ENCODE measurements at places on chromosomes 7 and 10.

- no peak for DNase-seq
These were observed 8.9 kb upstream of the C7orf33 start for GRCh38 chr7:148581624-148582023.

DNA sequence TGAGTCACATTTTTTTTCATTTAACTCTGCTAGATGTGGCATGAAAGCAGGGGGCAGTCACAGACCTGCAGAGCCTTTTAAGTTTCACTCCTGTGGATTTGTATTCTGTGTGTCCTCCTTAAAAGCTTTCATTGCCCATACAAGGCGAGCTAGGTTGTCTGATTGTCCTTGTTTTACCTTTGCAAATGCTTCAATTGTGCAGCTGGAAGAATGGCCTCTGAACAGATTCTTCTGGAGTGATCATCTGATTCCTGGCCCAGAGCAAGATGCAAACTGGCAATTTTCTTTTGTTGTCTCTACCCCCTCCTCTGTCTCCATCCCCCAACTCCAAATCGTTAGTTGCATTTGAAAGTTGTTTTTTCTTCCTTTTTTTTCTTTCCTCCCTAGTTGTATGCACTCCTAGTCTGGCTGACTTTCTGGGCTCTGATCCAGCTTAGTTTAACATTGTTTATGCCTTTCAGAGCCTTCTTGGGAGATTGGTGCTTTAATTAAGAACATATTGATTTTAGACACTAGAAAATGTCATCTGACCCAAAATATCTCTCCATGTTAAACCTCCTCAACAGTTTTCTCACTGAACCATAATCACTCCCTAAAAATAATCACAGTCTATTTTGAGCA is 150.2 kb downstream of the REEP3 start:
- no peak for DNase-seq

- peak; percentile 95 for DNase-seq
These were observed 104.7 kb upstream of the KLF14 start for GRCh38 chr7:130838738-130839137.

GRCh38 chr7:3922175-3922635 is 621.2 kb downstream of the SDK1 start:
- peak; percentile 70 for DNase-seq

- no peak for DNase-seq
These were observed 333.9 kb downstream of the ADRA2A start for GRCh38 chr10:111410740-111411139.

DNA sequence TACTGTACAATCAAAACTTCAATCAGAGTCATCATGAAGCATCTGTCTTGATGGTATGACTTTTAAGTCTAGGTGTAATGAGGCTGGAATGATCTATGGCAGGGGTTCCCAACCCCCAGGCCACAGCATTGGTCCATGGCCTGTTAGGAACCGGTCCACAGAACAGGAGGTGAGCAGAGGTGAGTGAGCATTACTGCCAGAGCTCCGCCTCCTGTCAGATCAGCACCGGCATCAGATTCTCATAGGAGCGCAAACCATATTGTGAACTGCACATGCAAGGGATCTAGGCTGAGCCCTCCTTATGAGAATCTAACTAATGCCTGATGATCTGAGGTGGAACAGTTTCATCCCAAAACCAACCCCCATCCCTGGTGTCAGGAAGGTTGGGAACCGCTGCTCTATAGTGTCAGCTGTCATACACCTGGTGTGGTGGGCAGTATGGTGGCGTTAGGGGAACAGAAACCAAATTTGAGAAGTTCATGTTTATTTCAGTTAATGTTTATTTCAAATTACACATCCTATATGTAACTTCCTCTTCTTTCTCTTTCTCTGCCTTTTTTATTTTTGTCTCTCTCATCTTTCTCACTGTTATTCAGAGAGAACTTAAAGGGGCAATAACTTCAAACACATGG is 432.6 kb downstream of the TNS3 start:
- no peak for DNase-seq

DNA sequence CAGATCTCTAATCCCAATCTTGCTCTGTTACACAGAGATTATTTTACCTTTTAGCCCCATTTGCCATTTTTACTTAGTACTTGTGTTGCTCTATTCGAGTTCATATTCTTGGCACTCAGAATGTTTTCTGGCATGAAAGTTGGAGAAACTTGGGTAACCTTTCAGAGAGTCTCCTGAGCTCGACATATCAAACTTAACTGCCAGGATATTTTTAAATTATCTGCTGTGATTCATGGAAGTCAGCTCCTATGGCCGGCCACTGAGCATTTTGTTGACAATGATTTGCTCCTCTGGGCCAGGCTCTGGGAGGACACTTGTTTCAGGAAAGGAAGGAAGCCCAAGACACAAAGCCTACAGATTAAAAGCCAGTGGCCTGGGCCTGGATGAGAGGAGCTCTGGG is 396.7 kb downstream of the TNS3 start:
- no peak for DNase-seq

DNA sequence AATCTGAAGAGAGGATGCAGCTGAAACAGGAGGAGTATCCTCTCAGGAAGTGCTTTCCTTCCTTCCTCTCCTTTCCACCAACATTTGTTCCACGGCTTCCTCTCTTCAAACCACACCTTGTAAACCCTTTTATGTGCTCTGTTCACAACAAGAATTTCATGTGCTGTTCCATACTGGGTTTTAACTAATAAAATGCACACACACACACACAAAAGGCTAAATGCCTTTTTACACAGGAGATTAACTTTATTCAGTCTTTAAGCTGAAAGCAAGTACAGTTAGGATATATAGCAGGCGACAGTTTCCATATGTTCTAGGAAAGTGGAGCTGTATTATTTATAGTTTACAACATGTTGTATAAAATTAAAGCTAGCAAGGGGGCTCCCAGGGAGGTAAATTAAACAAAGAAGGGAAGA is 106.7 kb downstream of the REEP3 start:
- DNase-seq: no peak

GRCh38 chr10:58087896-58088295 is 179.8 kb downstream of the IPMK start:
- peak; percentile 46 for DNase-seq

GRCh38 chr7:83520726-83521125 is 128.2 kb downstream of the SEMA3E start:
- DNase-seq: no peak

- no peak for DNase-seq
These were observed 3.8 kb downstream of the CLIP2 start for GRCh38 chr7:74292757-74293576.
